Trophoblast cell (in vitro differentiated cells and primary cell): ENCODE measurements at places on chromosomes 2 and 18.

DNA sequence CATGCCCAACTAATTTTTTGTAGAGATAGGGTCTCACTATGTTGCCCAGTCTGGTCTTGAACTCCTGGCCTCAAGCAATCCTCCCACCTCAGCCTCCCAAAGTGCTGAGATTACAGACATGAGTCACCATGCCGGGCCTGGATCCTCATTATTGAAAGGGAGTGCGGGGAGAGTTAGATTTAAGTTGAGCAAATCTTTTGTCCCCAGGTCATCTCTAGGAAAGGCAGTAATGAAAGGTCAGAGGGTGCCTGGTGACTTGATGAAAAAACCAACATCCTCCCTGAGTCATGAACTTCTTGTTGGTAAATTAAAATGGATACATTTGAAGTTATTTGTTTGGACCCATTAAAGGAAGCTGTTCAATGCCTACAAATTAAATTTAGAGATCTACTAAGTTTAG lies 25.1 kb downstream of the STAT4 start:
- no peak for DNase-seq

DNA sequence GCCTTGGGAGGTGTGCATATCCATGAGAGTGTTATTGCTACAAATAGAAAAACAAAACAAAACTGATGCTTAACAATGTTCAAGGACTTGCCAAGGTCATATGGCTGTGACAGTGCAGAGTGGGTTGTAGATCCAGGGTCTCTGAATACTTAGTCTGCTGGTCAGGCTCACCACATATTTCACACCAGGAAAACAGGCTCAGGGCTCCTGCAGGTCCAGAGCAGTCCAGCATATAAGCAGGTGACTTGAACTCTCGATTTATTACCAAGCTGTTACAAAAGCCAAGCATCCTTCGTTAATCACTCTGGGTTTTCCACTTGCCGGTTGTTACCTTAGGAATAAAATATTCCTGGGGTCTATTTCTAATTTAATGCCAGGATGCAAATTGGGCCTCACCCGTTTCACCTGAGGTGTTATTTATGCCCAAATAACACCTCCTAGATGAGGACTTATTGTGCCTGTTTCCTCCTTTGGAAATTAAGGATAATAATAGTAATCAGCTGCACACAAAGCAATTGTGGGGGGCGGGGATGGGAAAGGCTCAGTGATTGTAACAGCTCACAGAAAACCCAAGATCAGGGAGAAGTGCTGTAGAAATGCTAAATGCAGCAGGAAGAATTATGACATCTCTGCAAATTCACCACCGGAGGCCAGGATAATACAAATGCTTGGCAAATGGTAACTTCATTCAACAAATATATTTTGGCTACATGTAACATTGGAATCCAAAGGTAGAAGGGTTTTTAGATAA lies 72.9 kb downstream of the TMEM182 start:
- DNase-seq: no peak

DNA sequence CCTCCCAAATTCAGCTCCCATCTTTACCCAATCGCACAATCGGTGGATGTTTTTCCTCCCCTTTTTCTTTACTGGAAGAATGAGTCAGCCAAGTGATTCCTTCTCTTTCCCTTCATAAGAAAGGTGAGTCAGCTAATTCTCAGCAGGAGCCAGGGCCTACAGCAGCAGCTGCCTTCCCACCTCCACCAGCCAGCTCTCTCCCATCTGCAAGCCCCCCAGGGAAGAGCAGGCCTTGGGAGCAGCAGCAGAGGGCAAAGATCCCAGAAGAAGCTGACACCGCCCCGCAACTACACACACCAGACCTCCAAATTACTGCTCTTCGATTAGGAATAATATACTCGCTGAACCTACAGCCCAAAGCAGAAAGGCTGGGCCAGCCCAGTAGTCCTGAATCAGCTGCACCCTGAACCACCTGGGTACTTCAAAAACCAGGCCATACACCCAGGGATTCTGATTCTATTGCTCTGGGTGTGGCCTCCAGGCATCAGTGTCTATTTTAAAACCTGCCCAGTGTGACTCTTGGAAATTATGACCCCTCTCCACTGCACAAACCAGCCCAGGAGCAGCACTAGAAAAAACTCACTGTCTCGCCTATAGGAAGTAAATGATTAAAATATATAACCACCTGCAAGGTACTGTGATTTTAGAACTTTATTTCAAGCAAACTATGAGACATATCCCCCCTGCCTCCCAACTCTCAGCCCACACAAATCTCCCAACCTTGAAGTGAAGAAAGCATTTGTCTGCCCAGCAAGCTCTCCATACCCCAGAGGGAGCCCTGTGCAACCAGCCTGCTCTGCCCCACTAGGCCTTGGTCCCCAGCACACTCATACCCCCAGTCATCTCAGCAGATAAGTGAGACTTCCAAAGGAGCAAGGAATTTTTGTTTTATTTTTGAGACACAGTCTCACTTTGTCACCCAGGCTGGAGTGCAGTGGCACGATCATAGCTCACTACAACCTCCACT lies 7.3 kb downstream of the SFXN5 start:
- DNase-seq: no peak

- no peak for DNase-seq
Observed at GRCh38 chr2:229943171-229943570, 20.9 kb downstream of the FBXO36 start.

DNA sequence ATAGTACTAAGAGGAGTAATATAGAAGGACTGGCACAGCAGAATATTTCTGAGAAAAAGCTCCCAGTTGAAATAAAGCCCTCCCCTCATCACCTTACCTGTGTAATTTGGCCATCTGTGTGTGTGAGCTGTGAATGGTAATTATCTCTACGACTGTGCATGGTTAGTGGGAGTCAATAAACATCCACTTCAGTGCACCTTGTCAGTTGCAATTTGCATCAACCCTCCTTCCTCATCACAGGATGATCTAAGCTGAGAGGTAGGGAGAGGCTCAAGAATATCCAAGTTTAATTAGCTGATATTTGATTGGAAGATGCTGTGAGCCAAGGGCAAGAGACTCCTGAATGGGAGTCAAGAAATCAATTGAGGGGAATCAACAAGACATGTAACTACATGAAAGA lies 694.9 kb upstream of the KLHL29 start:
- no peak for DNase-seq

DNA sequence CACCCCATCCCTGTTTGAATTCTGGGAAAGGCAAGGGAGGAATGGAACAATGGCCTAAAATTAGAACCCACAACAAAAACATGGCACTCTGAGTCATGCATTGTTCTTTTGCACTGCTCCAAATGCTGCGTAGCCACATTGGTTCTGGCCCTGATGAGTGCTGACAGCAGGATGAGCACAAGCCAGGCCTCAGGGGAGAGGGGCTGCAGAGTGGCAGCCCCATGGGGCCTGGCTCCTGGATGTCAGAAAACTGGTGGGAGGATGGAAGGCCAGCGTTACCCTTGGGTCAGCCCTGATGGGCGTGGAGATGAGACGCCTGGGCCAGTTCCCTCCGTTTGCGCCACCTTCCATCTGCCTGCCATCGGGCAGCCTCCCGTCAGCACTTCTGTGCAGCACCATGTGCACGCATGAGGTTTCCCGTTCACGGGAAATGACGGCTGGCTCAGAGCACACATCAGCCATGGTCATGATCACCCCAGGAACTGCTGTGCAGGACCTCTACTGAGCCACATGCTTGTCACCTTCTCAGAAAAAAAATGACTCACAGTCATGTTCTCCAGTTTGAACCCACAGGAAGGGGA lies 65.6 kb downstream of the CYP26B1 start:
- no peak for DNase-seq

DNA sequence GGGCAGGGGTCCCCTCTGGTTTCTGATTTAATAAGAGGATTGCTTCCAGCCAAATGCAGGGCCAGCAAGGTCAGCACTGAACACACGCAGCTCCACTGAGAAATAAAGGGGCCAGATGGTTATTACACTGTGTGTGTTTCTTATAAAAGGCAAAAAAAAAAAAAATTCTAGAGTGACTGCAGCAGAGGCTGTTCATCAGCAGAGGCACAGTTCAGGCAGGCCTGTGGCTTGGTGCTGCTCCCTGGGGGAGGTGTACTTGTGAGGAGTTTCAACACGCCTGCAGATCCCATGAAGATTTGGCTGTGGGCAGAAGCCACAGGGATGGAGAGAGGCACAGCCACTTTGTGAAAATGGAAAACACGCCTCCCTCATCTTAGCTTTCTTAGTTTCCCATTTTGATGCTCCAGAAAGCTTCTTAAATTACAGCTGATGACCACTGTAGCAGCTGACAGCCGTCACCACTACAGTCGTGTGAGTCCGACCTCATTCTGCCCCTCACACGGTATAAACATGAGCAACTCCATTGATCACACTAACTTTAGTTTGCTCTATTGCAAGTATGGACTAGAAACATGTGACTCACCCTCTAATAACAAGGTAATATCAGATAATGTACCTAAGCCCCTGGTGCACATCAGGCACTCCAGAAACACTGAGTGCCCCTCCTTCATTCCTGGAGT lies 726.5 kb upstream of the RAB6C start:
- DNase-seq: no peak

GRCh38 chr2:10265329-10266132 lies 37.2 kb upstream of the HPCAL1 start:
- no peak for DNase-seq

DNA sequence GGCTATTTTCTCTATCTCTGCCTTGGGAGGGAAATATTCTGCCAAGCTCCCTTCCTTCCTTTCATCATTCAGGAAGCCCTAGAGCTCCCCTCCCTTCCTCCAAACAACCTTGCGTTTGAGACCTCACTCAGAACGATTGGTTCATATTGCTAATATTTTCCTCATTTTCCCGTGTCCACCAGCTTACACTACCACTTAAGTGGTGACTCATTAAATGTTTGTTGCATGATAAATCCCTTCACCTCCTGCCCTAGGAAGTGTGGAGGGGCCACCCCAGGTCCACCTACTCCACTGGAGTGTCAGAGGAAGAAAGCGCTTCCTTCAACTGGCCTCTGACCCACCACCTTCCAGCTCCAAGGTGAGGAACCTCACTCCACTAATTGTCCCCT lies 2.3 kb upstream of the LPIN2 start:
- DNase-seq: peak; percentile 44

GRCh38 chr2:154331784-154332183 lies 366.7 kb upstream of the KCNJ3 start:
- peak; percentile 13 for DNase-seq

DNA sequence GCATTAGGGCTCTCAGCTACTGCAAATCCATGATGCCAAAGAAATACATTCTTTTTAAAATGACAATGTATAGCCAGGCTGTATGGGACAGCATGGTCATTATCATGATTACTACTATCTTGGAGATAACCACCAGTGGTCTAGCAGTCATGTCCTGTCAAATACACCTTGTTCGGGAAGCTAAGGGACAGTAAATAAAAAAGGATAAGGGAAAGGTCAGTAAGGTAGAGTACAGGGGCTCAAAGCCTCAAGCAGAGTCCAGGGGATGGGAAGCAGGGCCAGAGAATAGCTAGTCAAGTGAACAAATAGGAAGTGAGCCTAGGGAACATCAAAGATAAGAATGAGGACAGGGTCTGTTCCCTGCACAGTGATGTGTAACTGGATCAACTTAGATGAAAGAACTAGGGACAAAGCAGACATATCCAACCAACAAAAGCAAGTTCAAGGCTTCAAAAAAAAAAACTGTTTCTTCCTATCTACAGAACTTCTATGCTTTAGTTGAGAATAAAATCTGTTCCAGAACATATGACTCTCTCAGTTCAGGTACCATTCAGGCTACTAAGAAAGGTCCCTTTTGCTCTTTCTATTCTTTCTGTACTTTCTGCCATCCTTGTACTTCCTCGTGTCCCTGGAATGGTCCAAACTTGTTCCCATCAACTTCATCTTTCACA lies 62.9 kb upstream of the EHBP1 start:
- no peak for DNase-seq

- peak; percentile 34 for DNase-seq
Observed at GRCh38 chr2:109448946-109449788, 164.6 kb downstream of the SEPTIN10 start.

DNA sequence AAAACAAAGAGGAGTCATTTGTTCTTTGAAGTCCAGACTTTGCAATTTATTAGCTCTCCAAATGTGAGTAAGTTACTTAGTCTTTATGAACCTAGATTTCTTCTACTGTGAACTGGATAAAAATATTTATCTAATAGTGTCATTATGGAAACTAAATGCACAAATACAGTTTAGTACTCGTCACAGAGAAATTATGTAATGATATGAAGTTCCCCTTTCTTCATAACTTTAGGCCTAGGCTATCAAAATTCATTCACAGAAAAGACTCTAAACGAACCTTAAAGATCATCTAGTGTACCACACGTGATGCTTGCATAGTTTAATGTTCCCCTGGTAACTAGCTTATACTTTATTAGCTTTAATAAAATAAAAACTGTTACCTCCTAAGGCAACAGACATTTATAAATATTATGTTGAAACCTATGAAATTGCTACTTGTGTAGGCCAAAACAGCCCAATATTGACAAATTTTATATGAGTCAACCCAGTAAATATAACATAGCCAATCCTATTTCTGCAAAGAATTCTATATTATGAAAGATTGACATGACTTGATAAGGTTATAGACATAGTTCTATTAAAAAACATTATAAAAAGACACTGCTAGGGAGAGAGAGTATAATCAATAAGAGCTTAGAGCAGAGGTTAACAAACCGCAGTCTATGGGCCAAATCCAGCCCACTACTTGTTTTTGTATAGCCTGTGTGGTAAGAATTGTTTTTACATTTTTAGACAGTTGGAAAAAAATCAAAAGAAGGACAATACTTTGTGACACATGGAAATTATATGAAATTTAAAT lies 44.9 kb upstream of the ITPRID2 start:
- no peak for DNase-seq

- no peak for DNase-seq
Observed at GRCh38 chr2:197208841-197209240, 101.7 kb downstream of the ANKRD44 start.

- no peak for DNase-seq
Observed at GRCh38 chr2:113198048-113198789, 24.4 kb downstream of the PSD4 start.

DNA sequence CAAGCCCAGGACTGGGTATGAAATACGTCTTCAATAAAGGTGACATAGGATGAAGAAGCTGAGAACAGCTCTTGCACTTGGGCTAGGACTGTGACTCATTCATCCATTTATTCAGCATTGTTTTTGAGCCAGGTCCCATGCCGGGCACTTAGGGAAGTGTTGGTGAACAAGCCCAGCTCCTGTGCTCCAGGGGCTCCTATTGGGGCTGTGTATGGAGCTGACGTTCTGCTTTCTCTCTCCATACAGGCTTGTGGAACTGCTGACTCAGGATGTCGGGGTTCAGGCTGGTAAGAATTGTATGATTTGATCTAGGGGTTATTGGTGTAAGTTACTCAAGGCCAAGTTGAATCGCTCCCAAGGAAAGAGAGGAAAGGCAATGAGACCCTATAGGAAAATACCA lies 24.0 kb downstream of the MYO7B start:
- no peak for DNase-seq

DNA sequence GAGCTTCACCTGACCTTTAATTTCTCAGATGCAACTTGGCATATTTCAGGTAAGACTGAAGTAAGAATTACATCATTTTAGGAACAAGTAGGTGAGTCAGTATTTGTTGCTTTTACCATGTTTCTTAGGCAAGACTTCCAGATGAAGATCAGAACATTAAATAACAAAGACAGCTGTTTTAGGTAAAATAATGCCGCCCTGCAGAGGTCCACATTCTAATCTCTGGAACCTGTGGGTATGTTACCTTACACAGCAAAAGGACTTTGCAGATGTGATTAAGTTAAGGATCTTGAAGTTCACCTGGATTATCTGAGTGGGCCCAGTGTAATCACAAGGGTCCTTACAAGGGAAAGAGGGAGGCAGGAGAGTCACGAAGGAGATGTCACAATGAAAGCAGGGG lies 39.3 kb downstream of the ICOS start:
- peak; percentile 79 for DNase-seq
